HCT116 (cell line): ENCODE measurements at places on chromosomes 2 and 18.

GRCh38 chr2:112433932-112434730, 686 bp upstream of the RGPD8 start:
- H3K27me3 ChIP-seq = no peaks in the 10 kb centered on the region
- DNase-seq = no peak
- H3K4me1 ChIP-seq = no peaks in the 10 kb centered on the region
- H3K4me3 ChIP-seq = no peak overlapping the region
- H3K36me3 ChIP-seq = no peaks in the 10 kb centered on the region
- H3K27ac ChIP-seq = no peak overlapping the region

GRCh38 chr2:185433824-185434223, 304.8 kb upstream of the FSIP2 start:
- no peak overlapping the region for H3K4me3 ChIP-seq
- H3K27me3 ChIP-seq = no peaks in the 10 kb centered on the region
- H3K27ac ChIP-seq = no peak overlapping the region
- no peaks in the 10 kb centered on the region for H3K4me1 ChIP-seq

GRCh38 chr2:237235383-237236095, 149.8 kb downstream of the COPS8 start:
- no peak for DNase-seq
- no peak overlapping the region for H3K4me3 ChIP-seq
- no peaks in the 10 kb centered on the region for H3K27me3 ChIP-seq
- no peak overlapping the region for H3K27ac ChIP-seq

DNA sequence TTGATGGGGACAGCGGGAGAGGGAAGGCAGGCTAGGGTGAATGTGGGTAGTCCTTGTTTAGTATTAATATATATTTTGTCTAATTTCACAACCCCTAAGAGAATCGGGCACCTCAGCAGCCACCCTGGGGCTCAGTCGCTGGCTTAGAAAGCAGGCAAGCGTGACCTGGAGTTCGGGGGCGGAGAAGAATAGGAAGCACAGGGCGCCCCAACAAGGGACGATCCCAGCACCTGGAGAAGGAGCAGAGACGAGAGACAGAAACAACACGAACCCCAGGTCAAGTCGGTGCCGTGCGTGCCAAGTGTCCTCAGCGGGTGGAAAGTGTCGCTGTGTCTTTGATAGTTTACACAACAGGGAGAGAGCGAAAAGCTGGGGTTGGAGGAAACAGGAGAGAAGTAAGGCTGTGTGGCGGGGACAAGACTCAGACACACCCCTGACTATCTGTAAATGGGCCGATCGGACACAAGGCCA, 95.4 kb downstream of the NFATC1 start:
- H3K36me3 ChIP-seq = no peaks in the 10 kb centered on the region
- H3K27me3 ChIP-seq = no peaks in the 10 kb centered on the region
- H3K27ac ChIP-seq = no peak overlapping the region
- no peak for DNase-seq
- no peaks in the 10 kb centered on the region for H3K4me1 ChIP-seq

GRCh38 chr18:13381331-13381730, 162.8 kb downstream of the LDLRAD4 start:
- DNase-seq = no peak
- H3K27ac ChIP-seq = no peak overlapping the region
- no peak overlapping the region for H3K4me3 ChIP-seq
- no peaks in the 10 kb centered on the region for H3K27me3 ChIP-seq
- H3K36me3 ChIP-seq = no peaks in the 10 kb centered on the region

- H3K27ac ChIP-seq = no peak overlapping the region
- DNase-seq = no peak
- H3K4me3 ChIP-seq = no peak overlapping the region
- H3K4me1 ChIP-seq = peaks cover 16% of the 10 kb centered on the region
- H3K27me3 ChIP-seq = no peaks in the 10 kb centered on the region
These were observed 90.5 kb downstream of the ASAP2 start for GRCh38 chr2:9297156-9297555.

GRCh38 chr2:236715077-236715476, 145.5 kb downstream of the ACKR3 start:
- DNase-seq = no peak
- no peak overlapping the region for H3K27ac ChIP-seq
- H3K36me3 ChIP-seq = no peaks in the 10 kb centered on the region
- no peak overlapping the region for H3K4me3 ChIP-seq

- no peaks in the 10 kb centered on the region for H3K4me1 ChIP-seq
- H3K36me3 ChIP-seq = no peaks in the 10 kb centered on the region
These were observed 192.1 kb upstream of the CHST9 start for GRCh38 chr18:27377251-27377650.

GRCh38 chr2:6826081-6826913, 39.4 kb downstream of the CMPK2 start:
- peaks cover 10% of the 10 kb centered on the region; the same call in 1 of the 2 replicates for H3K27me3 ChIP-seq
- H3K36me3 ChIP-seq = no peaks in the 10 kb centered on the region
- no peak overlapping the region for H3K27ac ChIP-seq
- no peak overlapping the region for H3K4me3 ChIP-seq

DNA sequence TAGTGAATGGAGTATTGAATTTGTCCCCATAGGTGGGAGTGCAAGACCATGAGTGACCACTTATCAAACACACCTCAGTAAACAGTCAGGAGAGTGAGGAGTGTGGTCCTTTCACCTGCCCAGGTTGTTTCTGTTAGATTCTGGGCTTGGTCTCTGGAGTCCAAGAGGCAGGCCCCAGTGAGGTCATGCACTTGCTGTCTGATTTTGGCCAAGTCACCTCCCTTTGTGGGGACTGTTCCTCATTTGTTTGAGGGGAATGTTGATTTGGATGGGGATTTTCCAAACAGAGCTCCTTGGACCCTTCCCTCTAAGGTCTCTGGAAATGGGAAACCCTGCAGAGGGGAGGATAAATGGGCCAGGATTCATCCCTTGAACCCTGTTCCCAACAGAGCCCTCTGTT, 7.3 kb downstream of the IL1RN start:
- no peaks in the 10 kb centered on the region for H3K36me3 ChIP-seq
- no peak for DNase-seq
- no peak overlapping the region for H3K27ac ChIP-seq
- no peaks in the 10 kb centered on the region for H3K27me3 ChIP-seq
- no peak overlapping the region for H3K4me3 ChIP-seq

DNA sequence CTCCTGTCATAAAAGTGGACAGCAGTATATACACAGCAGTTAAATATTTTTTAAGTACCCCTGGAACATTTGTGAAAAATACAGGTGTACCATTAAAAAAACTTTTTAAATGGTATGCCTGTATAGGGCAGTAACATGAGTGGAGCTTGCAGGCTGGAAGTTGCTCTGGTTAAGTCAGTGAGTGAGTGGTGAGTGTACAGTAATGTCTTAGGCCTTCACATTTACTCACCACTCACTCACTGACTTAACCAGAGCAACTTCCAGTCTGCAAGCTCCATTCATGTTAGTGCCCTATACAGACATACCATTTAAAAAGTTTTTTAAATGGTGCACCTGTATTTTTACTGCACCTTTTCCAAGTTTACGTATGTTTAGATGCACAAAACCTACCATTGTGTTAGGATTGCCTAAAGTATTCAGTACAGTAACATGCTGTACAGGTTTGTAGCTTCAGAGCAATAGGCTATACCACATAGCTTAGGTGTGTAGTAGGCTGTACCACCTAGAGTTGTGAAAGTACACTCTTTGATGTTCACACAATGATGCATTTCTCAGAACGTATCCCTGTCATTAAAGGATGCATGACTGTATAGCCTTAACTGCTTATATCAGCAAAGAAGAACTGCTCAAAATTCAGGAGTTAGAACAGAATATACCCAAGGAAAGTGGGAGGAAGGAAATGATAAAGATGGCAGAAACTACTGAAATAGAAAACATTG, 112.6 kb downstream of the EHBP1 start:
- no peaks in the 10 kb centered on the region for H3K4me1 ChIP-seq
- H3K27ac ChIP-seq = no peak overlapping the region
- no peak overlapping the region for H3K4me3 ChIP-seq

GRCh38 chr2:190255676-190256075, 64.0 kb downstream of the HIBCH start:
- DNase-seq = no peak
- H3K27me3 ChIP-seq = no peaks in the 10 kb centered on the region
- H3K4me1 ChIP-seq = no peaks in the 10 kb centered on the region
- H3K36me3 ChIP-seq = peaks cover 16% of the 10 kb centered on the region; the same call in 1 of the 2 replicates
- H3K27ac ChIP-seq = no peak overlapping the region

- H3K36me3 ChIP-seq = peaks cover 35% of the 10 kb centered on the region; the same call in 1 of the 2 replicates
- no peak for DNase-seq
- H3K4me1 ChIP-seq = peaks cover 13% of the 10 kb centered on the region
- peak overlapping the region; percentile 42 for H3K27ac ChIP-seq
These were observed 1.1 kb downstream of the PNKD start for GRCh38 chr2:218271487-218271797.

GRCh38 chr18:2390158-2390557, 181.1 kb downstream of the METTL4 start:
- no peaks in the 10 kb centered on the region for H3K36me3 ChIP-seq
- H3K4me1 ChIP-seq = no peaks in the 10 kb centered on the region
- no peak overlapping the region for H3K4me3 ChIP-seq
- no peak for DNase-seq

- H3K27me3 ChIP-seq = no peaks in the 10 kb centered on the region
- H3K27ac ChIP-seq = no peak overlapping the region
- no peaks in the 10 kb centered on the region for H3K4me1 ChIP-seq
- no peak for DNase-seq
These were observed 12.1 kb downstream of the DOCK10 start for GRCh38 chr2:225030203-225030602.

GRCh38 chr2:132400901-132401240, 15.7 kb upstream of the GPR39 start:
- H3K36me3 ChIP-seq = no peaks in the 10 kb centered on the region
- H3K4me1 ChIP-seq = no peaks in the 10 kb centered on the region
- no peak overlapping the region for H3K27ac ChIP-seq

DNA sequence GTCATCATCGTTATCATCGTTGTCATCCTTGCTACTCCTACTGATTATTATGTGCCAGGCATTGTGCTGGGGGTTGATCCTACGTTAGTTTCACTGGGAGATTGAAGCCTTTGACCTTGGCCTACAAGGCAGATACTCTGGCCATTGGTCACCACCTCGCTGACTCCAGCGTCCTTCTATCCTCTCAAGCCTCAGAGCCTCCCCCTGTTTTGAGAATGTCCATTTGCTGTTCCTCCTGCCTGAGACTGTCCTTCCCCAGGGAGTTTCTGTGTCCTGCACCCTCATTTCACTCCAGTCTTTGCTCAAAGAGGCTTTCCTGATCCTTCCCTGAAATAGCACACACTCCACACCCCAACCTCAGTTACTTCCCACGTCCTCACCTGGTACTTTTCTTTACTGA, 57.8 kb downstream of the ACAA2 start:
- no peaks in the 10 kb centered on the region; the same call in 1 of the 2 replicates for H3K27me3 ChIP-seq
- no peak overlapping the region for H3K27ac ChIP-seq
- no peak for DNase-seq
- no peaks in the 10 kb centered on the region for H3K36me3 ChIP-seq

GRCh38 chr18:56112013-56112749, 524.2 kb upstream of the TCF4 start:
- H3K4me3 ChIP-seq = no peak overlapping the region
- H3K36me3 ChIP-seq = no peaks in the 10 kb centered on the region
- no peaks in the 10 kb centered on the region for H3K4me1 ChIP-seq
- H3K27me3 ChIP-seq = no peaks in the 10 kb centered on the region
- no peak overlapping the region for H3K27ac ChIP-seq
- DNase-seq = no peak

- no peak overlapping the region for H3K27ac ChIP-seq
- no peaks in the 10 kb centered on the region for H3K36me3 ChIP-seq
- no peak for DNase-seq
- no peaks in the 10 kb centered on the region for H3K4me1 ChIP-seq
These were observed 227.5 kb downstream of the SH3RF3 start for GRCh38 chr2:109356324-109357035.

DNA sequence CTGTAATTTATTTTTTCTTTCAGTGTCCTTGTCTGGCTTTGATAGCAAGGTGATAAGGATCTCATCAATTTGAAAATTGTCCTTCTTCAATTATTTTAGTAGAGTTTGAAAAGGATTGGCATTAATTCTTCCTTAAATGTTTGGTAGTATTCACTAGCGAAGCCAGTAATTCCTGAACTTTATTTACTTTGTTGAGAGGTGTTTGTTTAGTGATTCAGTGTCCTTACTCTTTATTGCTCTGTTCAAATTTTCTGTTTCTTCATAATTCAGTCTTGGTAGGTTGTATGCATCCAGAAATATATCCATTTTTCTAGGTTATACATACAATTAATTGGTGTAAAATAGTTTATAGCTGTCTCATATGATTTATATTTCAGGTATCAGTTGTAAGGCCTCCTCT, 676.7 kb upstream of the POU3F3 start:
- no peaks in the 10 kb centered on the region for H3K4me1 ChIP-seq
- H3K27me3 ChIP-seq = no peaks in the 10 kb centered on the region
- H3K4me3 ChIP-seq = no peak overlapping the region
- no peaks in the 10 kb centered on the region for H3K36me3 ChIP-seq

- no peak for DNase-seq
- H3K27me3 ChIP-seq = peaks cover 18% of the 10 kb centered on the region
- H3K36me3 ChIP-seq = no peaks in the 10 kb centered on the region
- H3K4me3 ChIP-seq = no peak overlapping the region
- no peak overlapping the region for H3K27ac ChIP-seq
These were observed 55.2 kb downstream of the ADCYAP1 start for GRCh38 chr18:959854-960253.

- H3K4me3 ChIP-seq = no peak overlapping the region
- H3K27ac ChIP-seq = no peak overlapping the region
- no peak for DNase-seq
- H3K36me3 ChIP-seq = no peaks in the 10 kb centered on the region
- H3K27me3 ChIP-seq = no peaks in the 10 kb centered on the region
These were observed 38.0 kb downstream of the HJURP start for GRCh38 chr2:233816334-233816733.

- no peak overlapping the region for H3K27ac ChIP-seq
- peaks cover 8% of the 10 kb centered on the region for H3K27me3 ChIP-seq
- H3K4me3 ChIP-seq = no peak overlapping the region
- DNase-seq = no peak
- H3K4me1 ChIP-seq = no peaks in the 10 kb centered on the region
- H3K36me3 ChIP-seq = no peaks in the 10 kb centered on the region
These were observed 225.8 kb downstream of the RNF152 start for GRCh38 chr18:61666876-61667590.

DNA sequence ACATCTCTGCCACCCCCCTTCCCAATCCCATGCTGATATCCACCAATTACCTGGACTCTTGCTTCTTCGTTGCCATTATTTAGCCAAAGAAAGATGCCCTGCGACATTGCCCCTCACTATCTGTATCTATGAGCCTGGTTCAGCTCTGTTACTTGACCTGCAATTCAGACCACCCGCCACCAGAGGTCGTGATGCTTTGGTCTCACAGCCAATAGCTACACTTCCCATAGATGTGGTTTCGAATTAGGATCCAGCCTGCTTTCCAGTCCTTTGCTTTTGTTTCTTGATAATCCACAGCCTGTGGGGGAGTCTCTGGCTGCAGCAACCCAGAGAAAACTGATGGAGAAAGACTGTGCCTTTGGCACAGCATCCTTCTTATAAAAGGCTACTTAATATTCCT, 239.4 kb downstream of the KLHL29 start:
- H3K4me3 ChIP-seq = no peak overlapping the region
- no peaks in the 10 kb centered on the region for H3K27me3 ChIP-seq
- DNase-seq = peak; percentile 13
- no peaks in the 10 kb centered on the region for H3K36me3 ChIP-seq
- H3K4me1 ChIP-seq = no peaks in the 10 kb centered on the region
- H3K27ac ChIP-seq = no peak overlapping the region

GRCh38 chr2:149902081-149902480, 314.5 kb upstream of the MMADHC start:
- no peaks in the 10 kb centered on the region for H3K27me3 ChIP-seq
- no peak for DNase-seq
- H3K4me3 ChIP-seq = no peak overlapping the region
- H3K27ac ChIP-seq = no peak overlapping the region

GRCh38 chr2:191821078-191821477, 25.8 kb downstream of the CAVIN2 start:
- H3K36me3 ChIP-seq = no peaks in the 10 kb centered on the region
- no peak for DNase-seq
- no peaks in the 10 kb centered on the region for H3K4me1 ChIP-seq
- H3K27ac ChIP-seq = no peak overlapping the region
